C1 segment of cervical spinal cord (tissue), 14 donors: ENCODE measurements at places on chromosomes 7 and 10.
A peak's percentile ranks its signal among the peaks of the same experiment; 100 is the strongest.

- no peak for DNase-seq
Measured at GRCh38 chr10:121891103-121891502, 36.7 kb downstream of the ATE1 start.

GRCh38 chr10:131474416-131474815, 162.9 kb upstream of the TCERG1L start:
- no peak for DNase-seq

- DNase-seq = no peak
Measured at GRCh38 chr7:101943306-101943705, 125.9 kb downstream of the CUX1 start.

GRCh38 chr7:115789901-115790300, 240.7 kb downstream of the TFEC start:
- DNase-seq = no peak

GRCh38 chr7:137434946-137435345, 91.4 kb upstream of the PTN start:
- no peak for DNase-seq

DNA sequence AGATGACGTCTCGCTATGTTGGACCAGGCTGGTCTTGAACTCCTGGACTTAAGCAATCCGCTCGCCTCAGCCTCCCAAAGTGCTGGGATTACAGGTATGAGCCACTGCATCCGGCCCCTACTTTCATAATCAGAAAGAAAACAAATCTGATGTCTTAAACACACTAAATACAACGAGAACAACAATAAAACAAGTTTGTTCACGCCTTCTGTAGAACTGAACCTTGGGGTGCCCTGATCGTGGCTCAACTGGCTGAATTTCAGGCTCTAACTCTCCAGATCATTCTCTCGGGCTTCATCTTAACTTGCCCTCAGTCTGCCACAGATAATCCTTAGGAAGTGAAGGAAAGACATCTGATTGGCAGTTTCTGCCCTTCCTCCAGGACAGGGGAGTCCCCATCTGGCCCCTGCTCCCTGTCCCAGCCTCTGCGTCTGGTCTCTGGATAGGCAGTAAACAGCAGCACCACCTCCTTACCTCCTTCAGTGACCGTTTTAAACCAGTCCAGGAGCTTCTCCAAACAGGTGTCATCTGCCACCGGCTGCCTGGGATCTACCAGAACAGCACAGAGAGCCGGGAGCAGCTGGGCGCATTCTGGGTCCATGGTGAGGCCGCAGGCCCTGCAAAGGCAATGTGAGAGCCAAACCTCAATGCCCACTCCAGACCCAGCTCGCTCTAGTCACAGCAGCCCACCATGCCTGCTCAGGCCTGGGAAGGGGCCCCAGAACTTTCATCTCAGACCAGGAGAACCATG, 1.3 kb downstream of the BRAT1 start:
- no peak for DNase-seq

DNA sequence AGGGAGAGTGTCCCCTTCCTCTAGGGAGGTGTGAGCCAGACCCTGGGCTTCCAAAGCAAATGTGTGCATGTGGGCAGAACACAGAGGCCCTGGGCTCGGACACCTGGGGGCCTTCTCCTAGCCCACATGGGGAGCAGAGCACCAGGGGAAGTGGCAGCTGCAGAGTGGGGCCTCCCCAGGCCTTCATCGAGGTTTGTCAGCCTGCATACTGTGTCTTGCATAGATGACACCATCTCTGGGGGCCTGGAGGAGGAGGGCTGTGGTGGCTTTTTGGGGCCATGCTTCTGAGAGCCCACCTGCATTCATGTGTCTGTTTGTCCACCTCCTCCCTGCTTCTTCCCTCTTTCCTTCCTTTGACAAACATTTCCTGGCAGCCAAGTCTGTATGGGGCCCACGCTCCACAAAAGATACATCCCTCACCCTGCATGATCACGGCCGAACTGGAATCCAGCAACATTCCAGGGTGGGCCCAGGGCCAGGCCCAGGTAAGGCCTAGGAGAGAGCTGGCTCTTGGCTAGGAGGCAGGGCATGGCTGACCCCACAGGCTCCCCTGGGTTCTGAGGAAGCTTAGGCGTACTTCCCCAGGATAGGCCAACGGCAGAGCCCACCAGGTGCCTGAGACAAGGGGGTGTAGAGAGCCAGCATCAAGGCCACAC, 79.2 kb downstream of the ZMIZ1 start:
- DNase-seq = no peak

GRCh38 chr7:15476531-15476918, 85.3 kb downstream of the AGMO start:
- DNase-seq = no peak

GRCh38 chr10:121774813-121775212, 153.0 kb downstream of the ATE1 start:
- no peak for DNase-seq

DNA sequence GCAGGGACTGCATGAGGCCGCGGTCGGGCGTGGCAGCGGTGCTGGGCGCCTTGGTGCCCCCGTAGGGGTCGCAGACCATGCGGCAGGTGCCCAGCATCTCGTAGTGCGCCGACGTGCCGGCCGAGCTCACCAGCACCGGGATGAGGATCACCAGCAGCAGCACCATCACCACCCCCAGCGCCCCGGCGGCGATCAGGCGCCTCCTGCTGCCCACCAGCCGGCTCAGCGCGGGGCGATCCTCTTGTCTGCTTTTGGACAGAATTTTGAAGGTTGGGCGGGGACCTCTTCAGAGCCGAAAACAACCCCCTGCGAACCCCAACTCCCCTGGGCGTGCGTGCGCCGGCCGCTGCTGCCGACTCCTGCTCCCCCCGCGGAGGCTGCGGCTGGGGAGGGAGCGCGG, 779 bp downstream of the C1QL3 start:
- DNase-seq = peak; percentile 46

GRCh38 chr10:118141471-118141870, 94.7 kb upstream of the RAB11FIP2 start:
- no peak for DNase-seq

GRCh38 chr7:140484479-140484878, 5.2 kb upstream of the MKRN1 start:
- no peak for DNase-seq

- DNase-seq = no peak
Measured at GRCh38 chr10:82565197-82565575, 690.2 kb downstream of the NRG3 start.

- DNase-seq = no peak
Measured at GRCh38 chr10:56383806-56384205, 22.7 kb upstream of the ZWINT start.

- DNase-seq = no peak
Measured at GRCh38 chr7:44735403-44736165, 13.1 kb upstream of the ZMIZ2 start.

DNA sequence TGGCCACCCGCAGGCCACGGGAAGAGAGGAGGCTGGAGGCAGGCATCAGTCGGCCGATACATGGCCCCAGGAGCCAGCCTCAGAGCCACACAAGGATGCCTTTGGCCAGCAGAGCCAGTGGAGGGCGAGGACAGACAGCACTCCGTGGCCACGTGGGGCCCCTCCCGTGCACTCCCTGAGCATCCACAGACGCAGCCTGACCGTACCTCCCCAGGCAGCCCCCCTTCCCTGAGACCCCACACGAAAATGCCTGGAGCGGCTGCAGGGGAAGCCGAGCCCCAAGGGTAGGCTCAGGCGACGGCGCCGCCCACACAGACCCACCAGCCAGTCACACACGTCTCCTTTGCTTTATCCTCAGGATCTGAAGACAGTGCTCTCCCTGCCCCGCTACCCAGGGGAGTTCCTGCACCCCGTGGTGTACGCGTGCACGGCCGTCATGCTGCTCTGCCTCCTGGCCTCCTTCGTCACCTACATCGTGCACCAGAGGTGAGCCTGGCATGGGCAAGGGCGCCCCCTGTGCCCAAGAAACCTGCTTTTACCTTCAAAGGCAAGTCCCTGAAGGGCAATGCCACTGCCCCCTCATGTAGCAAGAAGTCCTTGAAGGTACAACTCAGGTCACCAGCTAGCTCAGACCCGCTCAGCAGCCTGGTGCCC, 9.0 kb downstream of the ADGRA1 start:
- no peak for DNase-seq

DNA sequence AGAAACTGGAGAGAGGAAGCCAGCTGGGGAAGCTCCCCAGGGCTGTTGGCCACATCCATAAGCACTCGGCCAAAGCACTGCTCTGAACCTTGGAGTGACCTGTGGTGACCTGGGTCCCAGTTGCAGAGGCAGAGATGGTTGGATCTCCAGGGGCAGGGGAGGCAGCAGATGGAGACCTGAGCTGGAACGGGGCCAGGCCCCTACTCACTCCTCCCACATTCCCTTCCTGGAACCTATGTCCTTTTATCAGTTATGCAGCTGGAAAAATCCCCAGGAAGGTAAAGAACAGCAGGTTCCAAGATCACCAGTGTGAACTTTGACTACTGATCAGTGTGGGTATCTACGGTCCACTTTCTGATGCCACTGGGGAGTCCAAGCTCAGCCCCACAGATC, 9.6 kb upstream of the PNLIPRP2 start:
- no peak for DNase-seq

DNA sequence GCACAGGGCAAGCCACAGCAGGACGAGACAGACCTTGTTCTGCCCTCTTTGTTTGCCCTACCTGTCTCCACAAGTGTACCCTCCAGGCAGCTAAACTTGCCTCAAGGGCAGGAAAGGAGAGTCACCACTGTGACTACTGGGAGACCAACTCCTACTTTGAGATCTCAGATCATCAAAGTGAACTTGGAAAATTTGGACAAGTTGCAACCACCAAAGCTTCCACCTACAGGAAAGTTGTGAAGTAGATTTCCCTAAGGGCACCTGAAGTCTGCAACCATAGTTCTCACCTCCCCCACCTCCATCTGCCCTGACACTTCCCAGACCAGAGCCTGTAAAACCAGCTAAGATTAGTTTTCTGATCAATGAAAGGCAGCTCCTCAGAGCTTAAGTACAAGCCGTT, 2.5 kb upstream of the WDR91 start:
- no peak for DNase-seq

DNA sequence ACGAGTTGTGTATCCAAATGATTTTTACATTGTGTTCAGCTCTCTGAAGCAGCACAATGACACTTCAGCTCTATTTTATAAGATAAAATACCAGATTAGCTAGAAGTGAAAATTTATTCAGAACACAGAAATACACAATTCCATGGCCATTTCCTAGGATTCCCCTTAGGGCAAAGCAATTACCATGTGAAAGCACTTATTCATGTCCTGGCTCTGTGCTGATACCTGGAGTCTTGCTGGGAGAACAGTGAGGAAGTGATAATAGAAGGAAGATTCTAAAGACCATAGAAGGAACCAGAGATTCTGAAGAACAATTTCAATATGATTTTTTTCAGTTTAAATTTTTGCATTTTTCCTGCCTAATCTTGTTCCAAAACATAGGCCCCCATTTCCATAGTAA, 657.4 kb upstream of the ZWINT start:
- DNase-seq = no peak

- no peak for DNase-seq
Measured at GRCh38 chr7:143376396-143376795, 4.7 kb upstream of the ZYX start.

GRCh38 chr10:104527013-104527412, 114.1 kb upstream of the SORCS3 start:
- DNase-seq = no peak

DNA sequence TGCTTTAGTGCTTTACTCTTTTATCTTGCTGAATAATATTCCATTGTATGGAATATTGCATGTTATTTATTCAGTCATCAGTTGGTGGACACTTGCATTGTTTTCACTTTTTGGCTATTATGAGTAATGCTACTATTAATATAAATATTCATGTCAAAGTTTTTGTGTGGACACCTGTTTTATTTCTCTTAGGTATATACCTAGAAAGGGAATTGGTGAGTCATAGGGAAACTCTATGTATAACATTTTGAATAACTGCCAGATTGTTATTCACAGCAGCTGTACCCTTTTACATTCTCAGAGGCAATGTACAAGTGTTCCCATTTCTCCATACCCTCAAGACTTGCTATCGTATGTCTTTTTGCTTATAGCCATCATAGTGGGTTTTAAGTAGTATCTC, 268.7 kb downstream of the SEMA3A start:
- DNase-seq = no peak

- DNase-seq = no peak
Measured at GRCh38 chr10:30823651-30824050, 194.1 kb upstream of the LYZL2 start.

DNA sequence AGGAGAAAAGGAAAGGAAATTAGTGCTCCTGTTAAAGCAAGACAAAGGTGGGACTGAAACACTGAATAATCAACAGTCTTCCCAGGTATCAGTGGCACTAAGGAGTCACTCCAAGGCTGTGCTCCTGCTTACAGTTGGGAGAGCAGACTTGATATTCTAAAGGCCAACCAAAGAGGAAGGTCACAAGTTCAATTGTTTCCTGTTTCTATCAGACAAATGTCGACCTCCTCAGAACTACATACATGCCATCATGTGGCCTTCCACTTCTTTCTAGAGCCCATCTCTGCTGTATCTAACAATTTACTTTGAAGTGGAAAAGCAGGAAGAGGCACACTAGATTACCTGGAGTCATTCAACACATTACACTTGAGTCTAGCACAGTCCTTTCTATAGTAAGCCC, 3.4 kb downstream of the ZNF239 start:
- DNase-seq = no peak

GRCh38 chr7:30200591-30200990, 65.8 kb downstream of the MTURN start:
- DNase-seq = no peak

DNA sequence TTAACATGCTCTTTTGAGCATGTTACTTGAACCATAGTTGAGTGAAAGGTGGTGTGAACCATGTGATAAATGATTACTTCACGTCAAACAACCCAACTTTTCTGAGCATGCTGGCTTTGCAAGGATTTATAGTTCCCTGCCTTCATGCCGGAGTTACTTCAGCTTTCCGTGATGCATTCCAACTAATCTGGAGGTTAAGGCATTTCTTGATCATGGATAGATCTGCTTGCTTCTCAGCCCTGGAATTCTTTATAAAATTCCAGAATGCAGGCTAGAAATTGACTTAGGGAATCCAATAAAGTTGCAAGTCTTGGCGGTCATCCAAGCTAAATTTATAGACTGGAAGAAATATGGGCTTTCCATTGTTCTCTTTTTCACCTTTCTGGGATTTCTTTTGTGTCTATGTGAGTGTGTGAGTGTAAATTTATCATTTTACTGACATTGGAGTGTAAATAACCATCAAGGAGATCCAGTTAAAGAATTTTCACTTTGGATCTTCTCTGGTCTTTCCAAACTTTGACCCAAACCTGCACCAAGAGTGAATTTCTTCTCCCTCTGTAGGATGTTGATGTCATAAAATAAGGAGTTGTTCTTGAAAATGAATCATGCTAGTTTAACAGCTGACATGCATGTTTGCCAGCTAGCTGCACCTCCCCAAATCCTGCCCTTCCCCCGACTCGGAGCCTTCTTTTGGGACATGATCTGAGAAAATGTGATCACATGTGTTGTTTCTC, 289.0 kb downstream of the TWIST1 start:
- DNase-seq = no peak

DNA sequence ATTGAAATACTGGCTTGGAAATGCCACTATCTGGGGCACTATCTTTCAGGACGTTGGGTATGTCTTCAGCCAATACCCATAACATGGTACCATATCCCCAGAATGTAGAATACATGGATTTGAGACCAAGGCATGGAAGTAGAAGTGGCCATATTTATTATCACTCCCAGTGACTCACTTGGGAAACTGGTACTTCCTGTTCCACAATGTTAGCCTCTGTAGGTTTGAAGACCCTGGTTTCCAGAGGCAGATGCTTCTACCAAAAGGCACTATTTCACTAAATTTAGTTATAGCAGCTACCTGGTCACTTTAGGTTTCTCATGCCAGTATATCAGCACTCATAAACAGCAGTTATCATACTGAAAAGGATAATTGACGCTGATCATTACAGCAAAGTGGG, 184.2 kb downstream of the CCDC71L start:
- no peak for DNase-seq
